Liver (tissue), 10 donors: ENCODE measurements at places on chromosomes 2 and 18.

DNA sequence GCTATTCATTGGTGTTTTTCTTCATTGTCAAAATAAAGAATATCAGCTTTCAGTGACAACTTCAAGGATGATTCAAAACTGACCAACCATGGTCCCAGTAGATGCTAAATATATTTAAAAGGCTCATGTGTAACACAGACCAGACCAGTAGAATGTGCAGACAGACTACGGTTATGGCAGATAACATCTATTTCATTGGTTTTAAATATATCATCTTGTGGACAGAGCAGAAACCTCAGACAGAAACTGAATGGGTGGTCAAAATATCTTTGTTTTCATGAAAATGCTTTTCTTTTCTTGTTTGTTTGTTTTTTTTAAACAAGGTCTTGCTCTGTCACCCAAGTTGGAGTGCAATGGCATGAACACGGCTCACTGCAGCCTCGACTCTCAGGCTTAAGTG, 107.4 kb upstream of the CREB1 start:
- no peak for DNase-seq

DNA sequence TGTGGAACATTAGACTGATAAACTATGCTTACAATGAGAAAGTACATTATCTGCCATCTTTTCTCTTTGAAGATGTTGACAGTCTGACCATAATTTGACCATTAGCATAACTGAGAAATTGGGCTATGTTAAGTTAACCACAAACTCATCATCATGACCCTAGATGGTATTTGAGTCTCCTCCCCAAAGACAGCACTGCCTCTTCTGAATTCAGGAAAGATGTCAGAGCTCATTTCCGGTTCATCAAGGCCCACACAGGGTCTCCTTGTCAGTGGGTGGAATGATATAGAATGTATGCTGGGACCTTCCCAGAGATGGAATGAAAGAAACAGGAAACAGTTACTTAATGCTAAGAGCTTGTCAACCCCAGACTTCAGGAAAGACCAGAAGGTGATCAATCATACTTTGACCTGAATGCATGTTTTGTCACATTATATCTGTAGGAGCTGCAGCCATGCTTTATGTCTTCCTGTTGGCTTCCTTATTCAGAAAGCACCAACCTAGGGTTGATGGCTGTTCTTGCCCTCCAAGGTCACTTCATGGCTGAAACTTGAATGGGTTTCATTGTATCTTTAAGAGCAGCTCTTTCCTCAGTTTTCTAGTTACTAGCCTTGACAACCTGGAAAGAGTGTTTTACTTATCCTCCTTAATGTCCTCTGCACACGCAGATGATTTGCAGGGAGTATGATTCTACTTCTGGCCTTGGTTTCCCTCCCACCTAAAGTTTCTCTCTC, 99.1 kb upstream of the NEUROD1 start:
- no peak for DNase-seq

GRCh38 chr18:22207021-22207758, 37.8 kb downstream of the GATA6 start:
- DNase-seq, result no peak

- DNase-seq, result no peak
Observed at GRCh38 chr2:26179446-26179913, 6.6 kb downstream of the GAREM2 start.

GRCh38 chr2:154439156-154439555, 259.3 kb upstream of the KCNJ3 start:
- DNase-seq, result no peak

GRCh38 chr2:189024901-189025618, 50.9 kb downstream of the COL3A1 start:
- no peak for DNase-seq
